Ascending aorta (tissue), 2 donors: ENCODE measurements at places on chromosomes 13 and 19.

DNA sequence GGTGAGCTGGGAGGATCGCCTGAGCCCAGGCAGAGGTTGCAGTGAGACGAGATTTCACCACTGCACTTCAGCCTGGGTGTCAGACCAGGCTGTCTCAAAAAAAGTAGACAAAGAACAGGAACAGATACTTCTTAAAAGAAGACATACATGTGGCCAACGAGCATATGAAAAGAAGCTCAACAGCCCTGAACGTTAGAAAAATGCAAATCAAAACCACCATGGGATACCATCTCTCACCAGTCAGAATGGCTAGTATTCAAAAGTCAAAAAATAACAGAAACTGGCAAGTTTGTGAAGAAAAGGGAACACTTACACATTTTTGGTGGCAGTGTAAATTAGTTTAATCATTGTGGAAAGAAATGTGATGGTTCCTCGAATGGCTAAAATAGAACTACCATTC lies 3.0 kb upstream of the LGALS14 start:
- DNase-seq = no peak
- no peaks in the 10 kb centered on the region for H3K27me3 ChIP-seq
- H3K27ac ChIP-seq = no peak overlapping the region
- H3K4me1 ChIP-seq = no peaks in the 10 kb centered on the region
- no peak overlapping the region for H3K4me3 ChIP-seq

DNA sequence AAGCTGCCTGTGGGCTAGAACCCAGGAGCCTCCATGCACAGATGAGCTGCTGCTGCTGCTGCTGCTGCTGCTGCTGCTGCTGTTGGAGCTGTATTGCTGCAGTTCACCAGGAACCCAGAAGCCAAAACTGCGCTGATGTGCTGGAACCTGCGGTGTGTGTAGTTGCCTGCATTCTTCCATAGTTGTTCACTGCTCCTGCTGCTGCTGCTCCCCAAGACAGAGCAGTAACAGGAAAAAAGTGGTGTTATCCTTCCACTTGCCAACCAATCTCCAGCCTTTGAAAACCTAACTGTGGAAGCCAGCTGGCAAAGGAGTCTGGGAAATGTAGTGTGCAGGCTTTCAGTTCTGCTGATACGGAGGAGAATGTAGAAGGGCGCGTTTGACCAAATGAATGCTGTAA lies 37.9 kb downstream of the ARHGAP35 start:
- H3K4me3 ChIP-seq = peak overlapping the region; percentile 11
- no peaks in the 10 kb centered on the region for H3K36me3 ChIP-seq
- no peak overlapping the region for H3K27ac ChIP-seq
- no peaks in the 10 kb centered on the region for H3K4me1 ChIP-seq

DNA sequence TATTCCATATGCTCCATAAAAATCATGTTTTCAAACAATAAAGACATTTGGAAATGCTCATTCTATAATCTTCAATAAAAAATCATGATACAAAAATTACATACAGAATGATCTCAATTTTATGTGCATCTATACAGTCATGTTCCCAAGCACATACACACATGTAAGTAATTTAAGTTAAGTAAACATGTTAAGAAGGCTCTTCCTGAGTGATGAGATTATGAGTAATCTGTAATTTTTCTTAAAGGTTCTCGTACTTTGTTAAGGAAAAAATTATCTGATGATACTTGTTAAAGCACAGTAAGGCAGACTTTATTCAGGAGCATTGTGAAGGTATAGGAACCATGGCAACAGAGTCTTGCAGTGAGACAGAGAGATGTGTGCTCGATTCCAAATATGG lies 30.0 kb upstream of the DLEU7 start:
- no peak overlapping the region for H3K4me3 ChIP-seq
- H3K27ac ChIP-seq = no peak overlapping the region
- no peaks in the 10 kb centered on the region for H3K27me3 ChIP-seq

- H3K27ac ChIP-seq = no peak overlapping the region
- H3K4me1 ChIP-seq = no peaks in the 10 kb centered on the region
- H3K27me3 ChIP-seq = no peaks in the 10 kb centered on the region
- DNase-seq = no peak
- H3K4me3 ChIP-seq = no peak overlapping the region
These were observed 40.6 kb downstream of the SHISA2 start for GRCh38 chr13:26011208-26011573.

GRCh38 chr13:113999618-113999910 lies 25.7 kb upstream of the C13orf46 start:
- no peak overlapping the region for H3K4me3 ChIP-seq
- no peaks in the 10 kb centered on the region for H3K27me3 ChIP-seq
- peaks cover 52% of the 10 kb centered on the region for H3K36me3 ChIP-seq

- DNase-seq = no peak
- peaks cover 8% of the 10 kb centered on the region for H3K4me1 ChIP-seq
- H3K36me3 ChIP-seq = no peaks in the 10 kb centered on the region
- no peaks in the 10 kb centered on the region for H3K27me3 ChIP-seq
- no peak overlapping the region for H3K4me3 ChIP-seq
These were observed 5.0 kb upstream of the SAE1 start for GRCh38 chr19:47125669-47125938.

DNA sequence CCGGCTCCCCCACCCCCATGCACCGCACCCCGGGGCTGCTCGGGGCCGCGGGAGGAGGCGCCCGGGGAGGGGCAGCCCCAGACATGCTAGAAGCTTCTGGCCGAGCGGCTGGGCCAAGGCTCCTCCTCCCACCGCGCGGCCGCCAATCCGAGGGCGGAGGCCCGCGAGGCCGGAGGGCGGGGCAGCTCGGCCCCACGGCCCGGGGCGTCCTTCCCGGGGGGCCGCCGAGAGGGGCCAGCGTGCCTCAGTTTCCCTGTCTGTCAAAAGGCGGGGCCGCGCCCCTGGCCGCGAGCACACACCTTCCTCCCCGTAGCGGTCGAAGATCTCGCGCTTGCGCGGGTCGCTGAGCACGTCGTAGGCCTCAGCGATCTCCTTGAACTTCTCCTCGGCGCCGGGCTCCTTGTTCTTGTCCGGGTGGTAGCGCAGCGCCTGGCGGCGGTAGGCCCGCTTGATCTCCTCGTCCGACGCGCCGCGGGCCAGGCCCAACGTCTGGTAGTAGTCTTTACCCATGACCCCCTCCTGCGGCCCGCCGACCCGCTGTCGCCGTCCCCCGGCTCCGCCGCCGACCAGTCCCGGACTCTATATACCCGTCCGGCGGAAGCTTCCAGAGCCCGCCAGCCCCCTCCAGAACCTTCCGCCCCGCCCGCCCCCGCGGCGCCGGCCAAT lies at the start of gene DNAJB1:
Gene DNAJB1, minus strand, starts transcription at position 558 of the 666 bp plus-strand sequence. Its CDS starts 48 bp downstream, at position 510.
- peaks cover 8% of the 10 kb centered on the region for H3K4me1 ChIP-seq
- peak within 1 kb of the TSS; percentile 96 for H3K4me3 ChIP-seq

- peak overlapping the region; percentile 91 for H3K4me3 ChIP-seq
- peaks cover 9% of the 10 kb centered on the region for H3K4me1 ChIP-seq
- peak overlapping the region; percentile 71 for H3K27ac ChIP-seq
- no peaks in the 10 kb centered on the region for H3K27me3 ChIP-seq
- H3K36me3 ChIP-seq = no peaks in the 10 kb centered on the region
These were observed 583 bp downstream of the TECR start for GRCh38 chr19:14530005-14530348.

DNA sequence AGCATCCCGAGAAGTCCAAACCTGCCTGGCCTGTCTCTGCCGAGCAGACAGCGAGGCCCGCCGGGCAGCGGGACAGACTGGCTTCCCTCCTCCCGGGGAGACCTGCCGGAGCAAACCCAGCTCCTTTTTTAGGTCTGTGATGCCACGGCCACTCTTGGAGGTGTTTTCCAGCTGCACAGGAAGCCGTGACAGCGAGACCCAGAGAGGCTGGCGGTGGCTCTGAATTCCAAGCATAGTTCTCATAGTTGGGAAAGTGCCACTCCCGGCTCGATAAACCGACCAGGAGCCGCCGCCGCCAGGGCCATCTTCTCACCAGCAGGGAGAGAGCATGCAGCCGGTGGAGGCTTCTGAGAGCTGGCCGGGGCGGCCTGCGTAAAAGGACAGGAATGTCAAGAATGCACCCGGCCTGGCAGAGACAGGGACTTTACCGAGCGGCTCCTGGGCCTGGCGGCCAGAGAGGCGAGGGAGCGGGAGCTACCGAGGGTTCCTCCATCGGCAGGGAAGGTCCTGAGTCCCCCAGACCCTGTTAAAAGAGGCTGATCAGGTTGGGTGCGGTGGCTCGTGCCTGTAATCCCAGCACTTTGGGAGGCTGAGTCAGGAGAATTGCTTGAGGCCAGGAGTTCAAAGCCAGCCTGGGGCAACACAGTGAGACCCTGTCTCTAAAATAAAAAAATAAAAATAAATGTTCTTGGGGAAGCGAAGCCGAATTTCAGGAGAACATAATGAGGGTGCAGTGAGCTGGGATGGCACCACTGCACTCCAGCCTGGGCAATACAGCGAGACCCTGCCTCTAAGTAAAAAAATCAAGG lies 64.9 kb downstream of the GADD45B start:
- H3K36me3 ChIP-seq = no peaks in the 10 kb centered on the region
- peak; percentile 97 for DNase-seq
- no peaks in the 10 kb centered on the region for H3K27me3 ChIP-seq
- H3K4me1 ChIP-seq = peaks cover 54% of the 10 kb centered on the region

DNA sequence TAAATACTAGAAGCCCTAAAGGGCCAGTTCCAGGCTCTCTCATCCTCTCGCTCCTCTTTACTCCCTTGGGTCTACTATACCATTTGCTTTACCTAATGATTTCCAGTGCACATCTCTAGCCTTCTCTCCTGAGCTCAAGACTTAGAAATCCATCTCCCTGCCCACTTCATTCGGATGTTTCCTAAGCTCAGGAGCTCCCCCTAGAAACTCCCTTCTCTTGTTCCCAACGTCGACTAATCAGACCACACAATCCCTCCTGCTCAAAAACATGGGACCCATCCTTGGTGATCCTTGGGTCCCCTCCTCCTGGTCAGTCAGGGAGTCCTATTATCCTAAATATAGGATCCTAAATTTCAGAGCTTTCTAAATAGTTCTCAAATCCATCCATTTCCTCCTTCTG lies 21.1 kb upstream of the STK24 start:
- no peaks in the 10 kb centered on the region for H3K4me1 ChIP-seq
- no peak for DNase-seq
- H3K4me3 ChIP-seq = no peak overlapping the region
- H3K27ac ChIP-seq = no peak overlapping the region

DNA sequence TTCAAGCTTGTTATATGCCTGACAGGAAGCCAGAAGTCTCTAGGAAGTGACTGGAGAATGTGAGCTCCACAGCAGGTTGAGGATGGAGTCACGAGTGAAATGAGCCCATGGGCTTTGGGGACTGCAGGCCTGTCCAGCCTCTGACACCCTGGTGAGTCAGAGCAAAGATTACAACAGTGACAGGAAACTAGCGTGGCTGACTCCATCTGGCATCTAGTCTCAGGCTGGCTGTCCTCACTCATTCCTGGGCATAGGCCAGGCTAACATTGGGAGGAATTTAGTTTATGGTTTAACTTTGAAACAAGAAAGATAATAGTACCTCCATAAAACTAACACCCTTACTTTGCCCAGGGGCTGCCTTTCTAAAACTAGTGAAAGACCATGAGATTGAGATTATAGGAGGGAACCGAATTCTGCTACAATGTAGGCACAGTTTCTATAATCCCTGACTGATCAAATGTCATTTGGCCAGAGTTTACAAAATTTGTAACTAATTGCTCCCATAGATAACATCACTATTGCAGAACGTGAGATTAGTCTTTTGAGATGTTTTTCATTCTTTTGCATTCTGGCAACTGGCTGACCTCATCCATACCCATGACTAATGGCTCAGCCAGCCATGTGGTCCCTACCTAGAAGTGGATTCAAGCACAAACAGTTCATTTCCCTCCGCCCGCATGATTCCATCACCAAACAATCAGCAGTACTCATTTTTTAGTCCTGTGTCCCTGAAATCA lies 28.4 kb downstream of the PSG1 start:
- no peak overlapping the region for H3K4me3 ChIP-seq
- peak; percentile 85 for DNase-seq
- H3K36me3 ChIP-seq = no peaks in the 10 kb centered on the region
- H3K4me1 ChIP-seq = no peaks in the 10 kb centered on the region
- no peaks in the 10 kb centered on the region for H3K27me3 ChIP-seq

DNA sequence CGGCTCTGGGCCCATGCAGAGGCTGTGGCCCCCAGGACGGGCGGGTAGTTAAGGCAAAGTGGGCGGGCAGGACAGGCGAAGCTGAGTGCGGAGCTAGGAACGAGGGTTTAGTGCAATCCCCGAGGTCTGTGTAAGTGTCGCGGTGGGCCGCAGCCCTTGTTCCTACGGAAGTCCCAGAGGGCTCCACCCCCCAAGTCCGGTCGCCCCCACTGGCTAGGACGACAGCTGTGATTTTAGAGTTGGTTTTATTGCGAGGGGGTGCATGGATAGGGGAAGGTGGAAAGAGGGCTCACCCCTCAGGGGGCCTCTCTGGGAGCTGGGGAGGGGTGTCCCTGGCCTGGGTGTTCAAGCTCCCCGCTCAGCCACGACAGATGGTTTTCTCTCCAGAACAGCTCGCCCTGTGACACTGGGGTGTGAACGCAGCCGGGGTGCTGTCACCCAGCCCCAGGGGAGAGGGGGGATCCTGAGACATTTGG lies 21.7 kb downstream of the ZBTB7A start:
- no peak for DNase-seq
- no peaks in the 10 kb centered on the region for H3K4me1 ChIP-seq
- no peaks in the 10 kb centered on the region for H3K27me3 ChIP-seq
- H3K27ac ChIP-seq = no peak overlapping the region
- no peak overlapping the region for H3K4me3 ChIP-seq

- DNase-seq = no peak
- no peak overlapping the region for H3K4me3 ChIP-seq
- H3K4me1 ChIP-seq = no peaks in the 10 kb centered on the region
- no peak overlapping the region for H3K27ac ChIP-seq
- no peaks in the 10 kb centered on the region for H3K27me3 ChIP-seq
These were observed 40.6 kb downstream of the ZNRF4 start for GRCh38 chr19:5495792-5496191.

DNA sequence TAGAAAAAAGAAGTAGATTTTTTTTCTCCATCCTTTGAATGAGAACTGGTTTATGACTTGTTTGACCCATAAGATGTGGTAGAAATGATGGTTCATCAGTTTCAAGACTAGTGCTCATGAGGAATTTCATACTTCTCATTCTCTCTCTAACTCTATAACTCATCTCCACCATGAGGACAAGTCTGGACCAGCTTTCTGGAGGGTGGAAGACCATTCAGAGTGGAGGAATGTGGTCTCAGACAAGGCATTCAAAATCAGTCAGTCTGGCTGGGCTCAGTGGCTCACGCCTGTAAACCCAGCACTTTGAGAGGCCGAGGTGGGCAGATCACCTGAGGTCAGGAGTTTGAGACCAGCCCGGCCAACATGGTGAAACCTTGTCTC lies 3.5 kb upstream of the EID2 start:
- H3K4me1 ChIP-seq = peaks cover 5% of the 10 kb centered on the region
- no peak for DNase-seq
- H3K27ac ChIP-seq = no peak overlapping the region

- no peaks in the 10 kb centered on the region for H3K27me3 ChIP-seq
- H3K27ac ChIP-seq = no peak overlapping the region
- no peaks in the 10 kb centered on the region for H3K4me1 ChIP-seq
- H3K36me3 ChIP-seq = no peaks in the 10 kb centered on the region
- no peak for DNase-seq
These were observed 64.9 kb downstream of the MBD3L1 start for GRCh38 chr19:8897106-8897505.

GRCh38 chr13:105937451-105937850 lies 598.0 kb downstream of the EFNB2 start:
- H3K27me3 ChIP-seq = no peaks in the 10 kb centered on the region
- H3K4me3 ChIP-seq = no peak overlapping the region
- H3K4me1 ChIP-seq = no peaks in the 10 kb centered on the region
- H3K27ac ChIP-seq = no peak overlapping the region
- DNase-seq = no peak
- no peaks in the 10 kb centered on the region for H3K36me3 ChIP-seq

- H3K36me3 ChIP-seq = no peaks in the 10 kb centered on the region
- no peak overlapping the region for H3K27ac ChIP-seq
- H3K4me3 ChIP-seq = no peak overlapping the region
- no peaks in the 10 kb centered on the region for H3K27me3 ChIP-seq
- no peaks in the 10 kb centered on the region for H3K4me1 ChIP-seq
These were observed 353.1 kb downstream of the UQCRFS1 start for GRCh38 chr19:28859811-28860210.
